ENCODE measurements at places on chromosomes 16 and 17. TPM values are rescaled to one million over a fixed set of nuclear protein-coding genes. Genes with fewer than 3 reads are reported as not detected.

- H3K27me3 ChIP-seq, result no peaks in the 10 kb centered on the region
- no peak for DNase-seq
- H3K4me1 ChIP-seq, result no peaks in the 10 kb centered on the region
- H3K4me3 ChIP-seq, result no peak overlapping the region
- no peak overlapping the region for H3K27ac ChIP-seq
Observed at GRCh38 chr16:85180827-85181738, 68.8 kb upstream of the CIBAR2 start.

TMEM220 gene
- 4.5 TPM for total RNA-seq

RND2 gene
- total RNA-seq, result 0.59 TPM

DNA sequence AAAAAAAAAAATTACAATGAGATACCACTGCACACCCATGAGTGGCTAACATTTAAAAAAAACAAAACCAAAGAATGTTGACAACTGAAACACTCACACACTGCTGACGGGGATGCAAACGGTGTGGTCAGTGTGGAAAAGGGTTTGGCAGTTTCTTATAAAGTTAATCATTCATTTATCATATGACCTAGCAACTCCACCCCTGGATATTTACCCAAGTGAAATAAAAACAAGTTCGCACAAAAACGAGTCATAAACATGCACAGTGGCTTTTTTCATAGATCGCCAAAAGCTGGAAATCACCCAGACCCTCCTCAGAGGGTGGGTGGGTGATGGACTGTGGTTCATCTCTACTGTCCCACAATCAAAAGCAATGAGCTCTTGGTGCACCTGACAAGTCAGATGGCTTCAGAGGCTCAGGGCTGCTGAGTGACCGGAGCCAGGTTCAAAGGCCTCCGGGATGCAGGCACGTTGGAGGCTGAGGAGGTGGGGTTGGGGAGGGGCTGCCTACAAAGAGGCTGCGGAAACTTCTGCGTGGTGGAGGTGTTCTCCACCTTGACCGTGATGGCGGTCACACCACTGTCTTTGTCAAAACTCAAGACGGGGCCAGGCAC, 14.2 kb downstream of the RAB40B start:
- H3K4me1 ChIP-seq, result no peaks in the 10 kb centered on the region
- no peak for DNase-seq
- no peak overlapping the region for H3K27ac ChIP-seq
- no peak overlapping the region for H3K4me3 ChIP-seq
- H3K36me3 ChIP-seq, result peaks cover 9% of the 10 kb centered on the region

DNA sequence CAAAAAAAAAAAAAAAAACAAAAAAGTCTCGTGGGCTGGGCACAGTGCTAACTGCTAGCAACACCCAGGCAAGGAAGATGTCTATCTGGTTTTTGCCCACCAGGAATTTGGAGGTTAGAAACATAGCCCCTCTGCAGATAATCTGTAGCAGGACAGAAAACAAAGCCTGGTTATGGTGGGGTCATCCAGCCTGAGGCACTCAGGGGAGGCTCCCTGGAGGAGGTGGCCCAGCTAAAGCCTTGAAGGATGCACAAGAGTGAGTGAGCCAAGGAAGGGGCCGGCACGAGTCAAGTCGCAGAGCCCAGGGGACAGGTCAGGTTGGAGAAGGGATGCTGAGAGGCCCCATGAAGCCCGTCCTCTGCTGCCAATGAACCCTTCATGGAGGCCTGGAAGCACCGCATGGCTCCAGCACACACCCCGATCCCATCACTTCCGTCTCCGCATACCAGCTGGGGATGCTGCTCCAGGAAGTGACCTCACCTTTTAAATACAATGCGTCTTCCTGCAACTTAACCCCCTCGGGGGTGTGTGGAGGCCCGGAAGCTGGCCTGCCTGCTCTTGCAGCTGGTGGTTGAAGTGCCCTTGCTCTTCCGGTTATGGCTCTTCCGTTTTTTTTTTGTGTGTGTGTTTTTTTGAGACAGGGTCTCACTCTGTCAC, 86.5 kb downstream of the ENGASE start:
- no peaks in the 10 kb centered on the region for H3K4me1 ChIP-seq
- H3K4me3 ChIP-seq, result no peak overlapping the region
